ENCODE measurements at places on chromosomes 3 and 15.

GRCh38 chr15:60137711-60138396, 133.7 kb downstream of the FOXB1 start:
- no peak for DNase-seq

DNA sequence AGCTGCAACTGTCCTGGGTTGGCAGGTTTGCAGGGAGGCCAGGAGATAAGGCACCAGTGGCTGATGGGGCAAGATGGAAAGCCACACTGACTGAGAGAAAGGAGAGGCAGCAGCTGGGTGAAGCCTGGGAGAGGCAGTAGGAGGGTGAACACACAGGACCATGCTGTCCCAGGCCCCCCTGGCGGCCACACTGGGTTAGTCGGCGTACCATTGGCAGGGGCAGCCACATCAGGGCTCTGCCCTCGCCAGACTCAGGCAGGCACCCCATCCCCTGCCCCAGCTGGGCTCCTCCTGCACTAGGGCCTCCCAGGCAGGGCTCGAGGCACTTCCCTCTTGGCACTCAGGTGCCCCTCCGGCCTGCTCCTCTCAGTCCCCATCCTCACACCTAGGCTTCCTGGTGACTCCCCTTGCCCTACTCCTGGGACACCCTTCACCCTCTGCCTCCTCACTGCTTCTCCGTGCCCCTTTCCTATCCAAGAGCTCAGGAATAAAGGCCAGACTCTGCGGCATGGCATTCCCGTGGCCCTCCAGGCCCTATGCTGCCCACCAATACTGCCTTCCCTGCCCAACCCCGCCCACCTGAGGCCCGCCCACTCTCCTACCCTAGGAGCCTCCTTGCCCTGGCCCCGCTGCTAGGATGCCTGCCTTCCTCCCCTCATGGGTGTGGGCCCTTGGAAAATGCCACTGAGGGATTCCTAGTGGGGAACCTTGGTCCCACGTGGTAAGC, 28.7 kb upstream of the DUSP7 start:
- DNase-seq = peak; percentile 53

DNA sequence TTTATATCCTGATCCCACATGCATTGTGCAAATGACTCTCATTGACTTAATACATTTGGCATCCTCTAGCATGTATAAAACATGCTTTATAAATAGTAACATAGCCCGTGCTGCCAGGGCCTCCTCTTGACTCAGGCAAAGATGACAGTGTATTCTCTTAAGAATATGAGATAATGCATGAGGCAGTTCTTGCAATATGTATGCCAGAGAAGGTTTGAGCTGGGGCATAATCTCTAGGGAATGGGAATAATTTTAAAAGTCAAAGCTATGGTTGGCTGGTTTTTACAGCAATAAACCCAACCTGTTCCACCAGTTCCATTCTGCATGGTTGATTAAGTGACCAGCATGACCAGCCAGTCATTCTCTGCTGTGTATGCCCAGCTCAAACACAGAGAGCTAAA, 179.0 kb upstream of the PFN2 start:
- no peak for DNase-seq

DNA sequence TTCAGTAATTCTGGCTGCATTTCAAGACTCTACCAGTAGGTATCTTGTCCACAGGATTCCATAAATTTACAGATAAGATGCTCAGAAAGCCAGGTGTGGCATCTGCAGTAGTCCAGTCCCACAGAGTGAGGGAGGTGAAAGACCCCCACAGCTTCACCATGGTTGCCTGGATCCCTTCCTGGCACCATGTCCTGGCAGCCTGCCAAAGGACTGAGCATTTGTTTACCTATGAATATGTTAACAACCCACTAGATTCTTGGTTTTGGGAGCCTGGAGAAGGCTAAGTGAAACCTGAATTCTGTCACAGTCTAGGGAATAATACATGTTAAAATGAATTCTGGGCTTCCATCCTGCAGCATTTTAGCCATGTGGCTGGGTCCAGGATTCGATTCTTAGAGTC, 14.9 kb downstream of the CHST2 start:
- no peak for DNase-seq

Data from H9 (cell line).